ENCODE measurements at places on chromosomes 3 and 15.

DNA sequence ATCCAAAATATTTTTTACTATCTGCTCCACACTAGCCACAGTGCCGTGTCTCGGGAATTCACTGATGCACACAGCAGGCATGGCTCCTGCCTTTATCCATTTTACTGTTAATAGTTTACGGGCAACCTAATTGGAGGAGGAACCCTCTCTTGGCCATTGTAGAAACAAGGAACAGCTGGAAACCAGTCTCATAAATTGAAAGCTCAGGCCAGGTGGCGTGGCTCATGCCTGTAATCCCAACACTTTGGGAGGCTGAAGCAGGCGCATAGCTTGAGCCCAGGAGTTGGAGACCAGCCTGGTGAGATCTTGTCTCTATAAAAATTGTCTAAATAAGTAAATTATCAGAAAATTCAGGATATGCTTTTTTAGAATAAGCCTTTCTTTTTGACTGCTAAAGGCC is 39.0 kb downstream of the IL5RA start:
- no peak for DNase-seq

GRCh38 chr3:55875113-55875512 is 388.0 kb upstream of the WNT5A start:
- no peak for DNase-seq

- DNase-seq = no peak
Measured at GRCh38 chr15:56094171-56094570, 100.8 kb upstream of the NEDD4 start.

DNA sequence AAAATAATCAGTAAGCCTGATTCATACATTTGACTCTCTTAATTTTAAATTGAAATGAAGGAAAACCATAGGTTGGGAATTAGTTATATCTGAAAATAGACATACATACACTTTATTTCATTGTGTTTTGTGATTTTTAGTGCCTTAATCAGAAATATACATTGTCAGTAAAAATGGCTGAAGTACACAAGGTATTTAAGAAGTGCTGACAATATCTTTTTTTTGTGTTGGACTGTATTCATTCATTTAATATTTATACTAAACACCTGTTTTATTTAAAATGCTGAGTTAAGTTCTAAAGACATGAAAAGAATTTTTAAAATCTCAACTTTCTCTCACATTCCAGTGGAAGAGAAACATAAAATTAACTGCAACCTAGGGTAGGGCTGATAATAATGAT is 413.3 kb downstream of the PLCL2 start:
- no peak for DNase-seq

GRCh38 chr3:132351222-132351806 is 34.1 kb downstream of the ACP3 start:
- DNase-seq = no peak

DNA sequence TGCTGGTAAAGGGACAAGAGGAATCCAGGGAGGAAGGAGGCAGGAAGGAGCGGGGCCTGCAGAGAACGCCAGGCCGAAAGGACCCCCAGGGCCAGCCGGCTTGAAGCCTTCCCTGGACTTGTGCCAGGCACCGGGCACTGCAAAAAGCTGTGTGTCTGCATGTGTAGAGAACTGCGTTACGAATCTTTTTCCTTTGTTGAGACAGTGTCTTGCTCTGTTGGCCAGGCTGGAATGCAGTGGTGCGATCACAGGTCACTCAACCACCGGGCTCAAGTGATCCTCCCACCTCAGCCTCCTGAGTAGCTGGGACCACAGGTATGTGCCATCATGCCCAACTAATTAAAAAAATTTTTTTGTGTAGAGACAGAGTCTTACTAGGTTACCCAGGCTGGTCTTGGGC is 17.0 kb upstream of the MUC4 start:
- DNase-seq = no peak

GRCh38 chr3:140816372-140817195 is 125.1 kb upstream of the SLC25A36 start:
- no peak for DNase-seq

DNA sequence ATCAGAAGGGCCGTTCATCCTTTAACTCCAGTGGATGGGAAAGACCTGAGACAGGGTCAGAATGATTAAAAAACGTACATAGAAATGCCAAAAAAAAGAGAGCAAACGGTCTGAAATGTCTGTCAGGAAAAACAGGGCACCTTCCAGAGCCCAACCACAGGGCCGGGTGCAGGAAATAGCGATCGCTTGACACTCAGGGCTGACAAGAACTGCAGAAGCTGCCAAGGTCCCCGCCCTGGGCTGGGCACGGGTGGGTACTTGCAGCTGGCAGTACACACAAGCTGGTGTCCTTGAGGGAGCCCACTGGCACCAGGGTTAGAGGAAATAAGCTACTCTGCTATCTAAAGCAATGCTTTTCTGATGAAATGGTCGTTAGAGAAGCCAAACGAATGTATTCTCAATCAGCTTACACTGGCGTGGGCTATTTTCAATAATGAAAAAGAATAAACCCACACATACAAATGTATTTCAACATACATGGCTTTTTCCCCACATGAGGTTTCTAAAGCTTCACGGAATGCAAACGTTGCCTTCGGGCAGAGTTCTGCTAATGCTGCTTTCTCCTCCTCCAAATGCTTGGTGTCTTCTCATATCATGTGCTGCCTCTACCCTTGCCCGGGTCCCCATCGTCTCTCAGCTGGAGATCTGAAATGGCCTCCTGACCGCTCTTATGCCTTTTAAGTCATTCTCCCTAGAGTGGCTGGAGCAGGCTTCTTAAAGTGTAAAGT is 15.6 kb downstream of the FRMD4B start:
- DNase-seq = no peak

GRCh38 chr3:157805538-157805937 is 300.7 kb downstream of the SHOX2 start:
- no peak for DNase-seq

GRCh38 chr3:156483961-156484787 is 70.7 kb downstream of the SSR3 start:
- DNase-seq = no peak

DNA sequence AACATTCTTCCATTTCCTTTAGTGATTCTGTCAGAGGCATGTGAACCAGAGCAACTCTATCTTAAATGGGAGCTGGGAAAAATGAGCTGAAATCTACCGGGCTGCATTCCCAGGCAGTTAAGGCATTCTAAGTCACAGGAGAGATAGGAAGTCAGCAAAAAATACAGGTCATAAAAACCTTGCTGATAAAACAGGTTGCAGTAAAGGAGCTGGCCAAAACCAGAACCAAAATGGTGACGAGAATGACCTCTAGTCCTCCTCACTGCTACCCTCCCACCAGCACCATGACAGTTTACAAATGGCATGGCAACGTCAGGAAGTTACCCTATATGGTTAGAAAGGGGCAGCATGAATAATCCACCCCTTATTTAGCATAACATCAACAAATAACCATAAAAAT is 66.4 kb downstream of the B3GALNT1 start:
- DNase-seq = no peak

- DNase-seq = no peak
Measured at GRCh38 chr3:76349715-76350480, 564.5 kb upstream of the ZNF717 start.

GRCh38 chr15:100021653-100022052 is 288.4 kb upstream of the LYSMD4 start:
- DNase-seq = no peak

DNA sequence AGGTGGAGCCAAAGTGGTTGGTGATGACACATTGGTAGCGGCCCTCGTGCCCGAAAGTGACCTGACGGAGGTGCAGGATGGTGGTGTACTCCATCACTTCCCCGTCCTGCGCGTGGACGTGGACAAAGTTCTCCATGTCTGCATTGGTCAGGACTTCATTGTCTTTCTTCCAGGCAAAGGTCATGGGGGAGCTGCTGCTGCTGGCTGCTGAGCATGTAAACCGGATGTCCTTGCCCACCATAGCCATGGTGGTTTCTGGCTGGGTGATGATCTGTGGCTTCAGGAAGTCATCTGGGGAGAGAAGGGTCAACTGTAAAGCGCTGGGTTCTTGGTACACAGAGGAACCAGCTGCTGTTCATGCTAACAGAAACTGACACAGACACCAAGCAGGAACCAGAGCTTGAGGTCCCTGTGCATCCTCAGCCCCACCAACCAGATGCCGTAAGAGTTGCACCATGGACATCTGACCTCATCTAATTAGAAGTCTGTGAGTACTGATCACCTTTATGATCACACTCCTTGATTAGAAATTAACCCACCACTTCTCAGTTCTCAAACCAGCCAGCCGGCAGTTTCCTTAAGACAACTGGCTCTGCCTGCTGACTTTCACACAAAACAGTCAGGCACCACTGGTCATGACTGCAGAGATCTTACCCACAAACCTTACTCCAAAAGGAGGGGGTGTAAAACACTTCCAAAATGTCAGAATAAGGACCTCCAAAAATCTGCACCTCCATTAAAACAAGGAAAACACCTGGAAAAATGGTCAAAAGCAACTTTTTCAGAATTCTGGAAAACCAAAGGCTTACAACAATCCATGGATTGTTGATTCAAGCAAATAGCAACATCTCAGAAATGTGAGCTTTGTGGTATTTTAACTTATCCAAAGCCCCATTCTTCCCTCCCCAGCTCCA is 114.6 kb downstream of the LRIG1 start:
- DNase-seq = no peak

DNA sequence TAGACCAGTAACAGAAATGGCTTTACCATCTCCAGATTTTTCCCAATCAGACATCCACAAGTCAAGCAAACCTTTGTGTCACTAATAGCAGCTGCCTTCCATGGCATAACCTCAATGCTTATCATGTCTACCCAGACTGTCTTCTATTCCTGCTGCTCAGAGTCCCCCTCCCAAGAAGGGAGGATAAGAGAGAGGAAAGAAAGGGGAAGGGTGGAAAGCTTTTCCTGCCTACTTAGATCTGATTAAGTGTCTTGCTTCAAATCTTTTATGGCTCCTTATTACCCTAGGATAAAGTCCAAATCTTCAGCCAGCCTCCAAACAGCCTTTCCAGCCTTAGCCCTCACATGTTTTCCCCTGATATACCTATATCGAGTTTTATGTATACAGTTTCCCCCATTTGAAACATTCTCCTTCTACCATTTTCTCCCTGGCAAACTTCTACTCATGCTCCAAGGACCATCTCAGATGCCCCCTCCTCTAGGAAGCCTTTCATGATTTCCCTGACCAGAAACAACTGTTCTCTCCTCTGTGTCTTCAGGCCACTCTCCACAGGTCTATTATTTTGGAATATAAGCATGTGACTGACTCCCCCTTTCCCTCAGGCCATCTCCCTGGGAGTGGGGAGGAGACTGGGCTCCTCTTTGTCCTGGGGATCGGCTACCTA is 7.9 kb upstream of the SSUH2 start:
- no peak for DNase-seq

DNA sequence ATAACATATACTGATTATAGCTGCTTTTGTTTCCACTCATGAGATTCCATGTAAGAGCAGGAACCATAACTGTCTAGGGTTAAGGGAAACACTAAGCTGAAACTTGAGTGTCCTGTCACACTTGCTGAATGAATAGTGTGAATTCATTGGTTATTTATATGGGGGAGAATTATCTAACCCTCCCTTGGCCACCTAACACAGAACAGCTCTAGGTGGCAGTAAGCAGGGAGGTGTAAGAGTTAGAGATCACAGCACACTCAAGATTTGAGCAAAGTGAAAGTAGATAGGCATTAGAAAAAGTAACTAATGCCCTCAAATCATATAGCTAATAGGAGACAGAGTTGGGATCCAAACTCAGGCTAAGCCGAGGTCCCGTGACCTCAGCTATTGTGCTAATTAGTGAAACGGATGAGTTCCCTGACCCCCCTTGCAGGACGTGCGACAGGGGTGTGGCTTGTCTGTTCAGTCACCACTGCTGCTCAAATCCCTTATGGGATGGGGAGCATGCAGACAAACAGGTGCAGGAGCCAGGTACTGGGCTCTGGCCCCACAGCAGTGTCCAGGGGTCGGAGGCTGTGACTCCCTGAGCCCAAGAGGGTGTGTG is 27.7 kb upstream of the ANO10 start:
- DNase-seq = no peak

GRCh38 chr3:159233734-159234133 is 431.9 kb downstream of the MFSD1 start:
- DNase-seq = no peak

Measured in NCI-H187 treated with DMSO at 0.1 percent for 48 hours (cell line).